ENCODE measurements at places on chromosomes 5 and 9.

DNA sequence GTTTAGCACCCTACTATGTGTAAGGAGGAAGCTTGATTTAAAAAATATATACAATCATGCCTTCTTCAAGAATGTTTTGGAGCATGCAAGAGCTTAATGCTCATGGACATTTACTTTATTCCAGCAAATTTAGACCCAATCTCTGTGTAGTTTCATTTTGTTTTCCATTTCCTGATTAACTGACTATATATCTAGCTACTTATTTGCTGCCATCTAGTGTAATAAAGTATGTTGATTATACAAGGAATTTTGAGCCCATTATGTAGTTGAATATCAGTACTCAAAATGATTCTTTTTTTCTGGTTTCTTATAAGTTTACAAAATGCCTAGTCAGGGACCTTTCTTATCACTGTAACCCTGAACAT lies 100.0 kb upstream of the CCDC152 start:
- DNase-seq, result no peak

DNA sequence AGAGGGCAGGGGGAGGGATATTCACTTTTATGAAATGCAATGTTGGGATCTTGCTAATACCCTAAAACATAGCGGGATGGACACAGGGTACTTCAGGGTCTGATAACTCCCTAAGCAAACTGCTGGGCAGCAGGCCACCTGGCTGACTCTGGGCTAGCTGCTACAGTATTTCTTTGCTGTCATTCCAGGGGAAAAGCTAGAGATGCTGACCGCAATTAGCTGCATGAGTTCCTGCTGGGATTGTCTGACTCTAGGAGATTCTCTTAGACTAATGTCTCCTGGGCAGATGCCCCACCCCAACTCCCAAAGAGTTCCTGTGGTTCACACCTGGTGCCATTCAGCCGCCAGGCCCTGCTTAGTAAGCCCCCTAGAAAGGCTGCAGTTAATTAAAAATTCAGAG lies 69.9 kb downstream of the PSAT1 start:
- DNase-seq, result no peak

- no peak for DNase-seq
These were observed 664.8 kb upstream of the ZNF608 start for GRCh38 chr5:125411071-125411743.

DNA sequence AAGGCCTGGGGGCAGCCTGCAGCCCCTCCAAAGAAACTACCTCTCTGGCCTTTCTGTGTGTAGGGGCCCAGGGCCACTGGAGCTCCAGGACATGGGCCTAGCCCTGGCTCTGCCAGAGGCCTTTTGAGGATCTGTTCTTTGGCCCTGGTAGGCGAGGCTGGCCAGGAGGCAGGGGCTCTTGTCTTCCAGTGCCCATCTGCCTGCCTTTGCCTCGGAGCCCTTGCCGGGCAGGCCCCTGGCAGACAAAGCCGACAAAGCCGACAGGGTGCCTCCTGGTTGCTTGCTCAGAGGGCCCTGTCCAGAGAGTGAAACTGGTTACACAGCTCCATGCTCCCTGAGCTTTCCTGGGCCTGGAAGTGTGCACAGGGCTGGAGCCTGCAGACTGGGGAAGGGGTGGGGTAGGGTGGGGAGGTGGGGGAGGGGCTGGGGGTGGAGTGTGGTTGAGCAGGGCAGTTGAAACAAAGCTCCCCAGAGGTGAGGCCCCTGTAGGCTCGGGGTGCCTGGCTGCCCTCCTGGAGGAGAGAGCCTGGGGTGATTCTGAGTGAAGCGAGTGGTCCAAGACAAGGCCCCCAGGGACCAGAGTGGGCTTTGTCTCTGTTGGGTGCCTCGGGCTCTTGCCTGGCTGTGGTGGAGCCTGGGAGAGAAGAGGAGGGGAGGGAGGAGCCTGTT lies 29.3 kb downstream of the PTPA start:
- DNase-seq, result peak; percentile 80

DNA sequence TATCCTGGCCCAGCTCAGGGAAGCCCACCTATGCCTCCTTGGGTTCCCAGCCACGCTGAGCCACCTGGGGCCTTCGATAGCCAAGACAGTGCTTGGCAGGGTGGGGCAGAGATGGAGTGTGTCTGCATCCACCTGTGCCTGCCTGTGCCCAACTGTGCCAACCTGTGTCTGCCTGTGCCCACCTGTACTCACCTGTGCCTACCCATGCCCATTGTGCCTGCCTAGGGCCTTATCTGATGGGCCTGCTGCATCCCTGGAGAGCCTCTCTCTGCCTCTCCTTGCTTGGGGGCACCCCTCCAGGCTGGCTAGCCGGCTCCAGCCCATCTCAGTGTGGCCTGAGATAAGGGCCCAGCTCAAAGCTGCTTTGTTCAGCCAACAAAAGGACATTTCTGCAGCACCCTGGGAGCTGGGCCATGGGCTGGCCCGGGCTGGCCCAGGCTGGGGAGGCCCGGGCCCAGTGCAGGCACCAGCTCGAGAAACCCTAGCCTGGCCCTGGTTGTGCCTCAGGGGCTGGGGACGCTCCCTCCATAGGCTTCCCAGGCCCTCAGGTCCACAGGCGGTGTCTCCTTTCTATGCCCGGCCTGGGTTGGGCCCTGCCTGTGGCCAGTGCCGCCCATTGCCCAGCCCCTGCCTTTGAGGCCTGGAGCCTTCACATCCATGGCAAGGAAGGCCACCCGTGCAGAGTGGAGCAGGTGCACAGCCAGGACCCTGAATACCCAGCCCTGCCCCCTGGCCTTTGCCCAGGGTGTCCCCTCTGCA lies 37.3 kb upstream of the NOTCH1 start:
- DNase-seq, result no peak

- DNase-seq, result no peak
These were observed 9.3 kb downstream of the PTGER4 start for GRCh38 chr5:40688996-40689395.

All from H7 (cell line).